Stimulated activated CD4-positive, alpha-beta T cell treated with anti-CD3 and anti-CD28 coated beads, Interleukin-15, amount 100 ng/mL, for 24 hours (primary cell): ENCODE measurements at places on chromosomes 4 and X.

GRCh38 chr4:13109536-13109935, 374.6 kb downstream of the RAB28 start:
- no peak for DNase-seq

DNA sequence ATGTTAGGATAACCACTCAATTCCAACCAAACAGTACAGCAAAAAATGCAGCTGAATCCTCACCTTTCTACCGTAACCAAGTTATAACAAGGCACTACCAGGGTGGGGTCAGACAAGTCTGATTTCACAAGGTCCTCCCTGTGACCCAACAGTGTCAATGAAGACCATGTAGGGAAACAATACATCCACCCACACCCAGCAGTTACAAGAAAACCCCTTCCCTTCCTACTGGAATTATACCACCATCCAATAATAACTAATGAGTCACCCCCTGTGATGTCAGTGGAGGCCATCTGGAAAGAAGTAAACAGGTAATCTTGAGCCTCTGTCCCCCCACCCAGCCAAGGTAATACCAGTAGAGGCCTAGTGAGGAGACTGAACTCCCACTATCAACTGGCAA, 117.6 kb downstream of the FGF16 start:
- DNase-seq: no peak

- no peak for DNase-seq
Observed at GRCh38 chr4:74338792-74339333, 26.1 kb upstream of the EREG start.

DNA sequence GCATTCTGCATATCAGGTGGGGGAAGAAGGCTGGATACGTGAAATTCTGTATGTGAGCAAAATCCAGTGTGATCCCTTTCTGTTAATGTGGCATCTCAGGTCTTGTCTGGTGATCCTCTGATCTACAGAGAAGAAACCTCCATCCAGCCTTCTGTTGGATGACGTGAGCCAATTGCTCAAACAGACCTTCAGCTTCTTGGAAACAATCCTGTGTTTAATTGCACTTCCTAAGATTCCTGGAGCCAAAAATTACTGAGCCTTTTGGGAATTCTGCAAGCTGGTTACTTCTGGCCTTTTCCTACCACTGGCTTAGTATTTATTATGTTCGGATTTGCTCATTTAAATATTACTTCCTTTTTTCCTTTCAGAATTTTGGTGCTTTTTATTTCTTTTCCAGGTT, 51.2 kb downstream of the TRIML1 start:
- DNase-seq: no peak

DNA sequence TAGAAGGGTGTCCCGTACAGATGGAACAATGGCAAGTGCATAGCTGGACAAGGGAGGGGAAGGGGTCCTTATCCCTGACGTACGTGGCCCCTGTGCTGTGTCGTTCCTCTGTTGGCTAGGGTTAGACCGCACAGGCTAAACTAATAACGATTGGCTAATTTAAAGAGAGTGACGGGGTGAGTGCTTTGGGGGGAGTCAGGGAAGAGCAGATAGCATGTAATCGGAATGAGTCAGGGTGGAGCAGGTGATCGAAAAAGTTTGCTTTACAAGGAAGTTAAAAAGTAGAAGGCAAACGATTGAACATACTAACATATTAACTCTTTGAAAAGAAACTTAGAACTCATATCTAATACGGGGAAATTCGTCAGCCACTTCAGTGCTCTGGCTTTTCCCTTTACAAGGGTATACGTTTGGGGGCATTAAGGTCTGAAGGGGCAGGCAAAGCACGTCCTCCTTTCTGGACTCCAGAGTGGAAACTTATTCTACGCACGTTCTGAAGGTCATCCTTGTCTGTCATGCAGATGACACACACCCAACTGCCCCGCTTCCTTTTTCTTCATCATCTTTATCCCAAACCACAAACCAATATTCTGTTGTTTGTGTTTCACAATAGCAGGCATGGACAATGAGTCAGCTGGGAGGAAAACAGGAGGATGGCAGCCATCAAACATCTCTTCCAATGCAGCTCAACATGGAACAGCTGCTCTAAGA, 10.2 kb upstream of the CRLF2 start:
- no peak for DNase-seq

DNA sequence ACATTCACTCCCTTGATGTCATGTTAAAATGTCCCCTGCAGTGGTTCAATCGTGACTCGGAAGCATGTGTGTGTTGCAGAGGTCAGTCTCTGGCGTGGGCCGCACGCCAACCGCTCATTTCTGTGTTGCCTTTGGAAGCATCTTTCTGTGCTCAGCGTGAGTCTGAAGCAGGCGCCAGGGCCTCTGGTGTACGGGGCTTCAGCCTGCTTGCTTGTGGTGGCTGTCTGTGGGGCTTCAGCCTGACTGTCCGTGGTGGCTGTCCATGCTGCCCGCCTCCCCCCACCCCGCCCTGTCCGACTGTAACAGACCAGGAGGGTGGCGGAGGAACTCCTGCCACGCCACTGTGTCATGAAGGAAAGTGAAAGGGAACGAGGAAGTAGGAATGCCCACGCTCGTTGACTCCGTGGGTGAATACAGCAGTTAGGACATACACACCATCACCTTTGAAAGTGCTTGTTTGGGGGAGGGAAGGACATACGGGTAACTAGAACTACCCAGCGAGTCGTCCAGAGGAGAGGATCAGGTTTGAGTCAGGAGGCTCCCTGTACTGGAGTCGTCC, 14.7 kb upstream of the CLCN4 start:
- no peak for DNase-seq

GRCh38 chrX:83501530-83501929, 6.6 kb upstream of the POU3F4 start:
- DNase-seq: no peak

DNA sequence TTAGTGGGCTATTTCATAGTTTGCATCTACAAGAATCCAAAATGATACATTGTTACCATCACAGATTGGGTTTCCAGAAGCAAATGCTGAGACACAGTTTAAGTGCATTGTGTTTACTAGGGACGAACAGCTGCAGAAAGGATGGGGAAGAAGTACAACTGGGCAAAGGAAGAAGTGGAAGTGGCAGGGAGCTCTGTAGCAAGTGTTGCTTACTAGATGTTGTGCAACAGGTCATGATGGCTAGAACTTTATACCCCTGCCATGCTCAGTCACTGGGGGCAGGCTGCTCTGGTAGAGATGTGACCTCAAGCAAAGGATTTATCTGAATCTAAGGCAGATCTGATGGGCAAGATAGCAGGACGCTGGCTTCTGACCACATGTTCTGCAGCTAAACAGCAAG, 76.1 kb upstream of the EMCN start:
- no peak for DNase-seq

- DNase-seq: no peak
Observed at GRCh38 chrX:1763294-1763693, 148.4 kb downstream of the ASMT start.

- DNase-seq: no peak
Observed at GRCh38 chr4:181308476-181309312, 934.5 kb upstream of the TENM3 start.

DNA sequence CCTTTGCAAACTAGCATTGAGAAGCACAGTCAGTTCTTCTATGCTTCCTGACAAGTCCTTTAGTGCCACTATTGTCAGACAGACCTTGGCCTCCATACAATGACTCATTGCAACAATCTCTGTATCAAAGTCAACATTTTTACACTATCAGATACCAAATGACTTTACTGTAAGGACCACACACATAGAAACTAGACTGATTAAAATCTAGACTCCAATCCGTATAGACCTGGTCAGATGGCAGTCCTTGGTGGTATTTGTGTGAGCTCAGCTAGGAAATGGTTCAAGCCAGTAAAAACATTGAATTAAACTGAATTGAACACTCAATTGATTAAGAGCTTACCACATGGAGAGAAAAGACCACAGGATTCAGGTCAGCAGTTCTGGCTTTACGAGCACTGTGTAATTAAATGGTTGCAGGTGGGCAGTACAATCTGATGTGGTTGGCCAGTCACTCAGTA, 549.8 kb upstream of the LCORL start:
- DNase-seq: no peak
